Glutamatergic neuron (in vitro differentiated cells): ENCODE measurements at places on chromosomes 1 and 21.

DNA sequence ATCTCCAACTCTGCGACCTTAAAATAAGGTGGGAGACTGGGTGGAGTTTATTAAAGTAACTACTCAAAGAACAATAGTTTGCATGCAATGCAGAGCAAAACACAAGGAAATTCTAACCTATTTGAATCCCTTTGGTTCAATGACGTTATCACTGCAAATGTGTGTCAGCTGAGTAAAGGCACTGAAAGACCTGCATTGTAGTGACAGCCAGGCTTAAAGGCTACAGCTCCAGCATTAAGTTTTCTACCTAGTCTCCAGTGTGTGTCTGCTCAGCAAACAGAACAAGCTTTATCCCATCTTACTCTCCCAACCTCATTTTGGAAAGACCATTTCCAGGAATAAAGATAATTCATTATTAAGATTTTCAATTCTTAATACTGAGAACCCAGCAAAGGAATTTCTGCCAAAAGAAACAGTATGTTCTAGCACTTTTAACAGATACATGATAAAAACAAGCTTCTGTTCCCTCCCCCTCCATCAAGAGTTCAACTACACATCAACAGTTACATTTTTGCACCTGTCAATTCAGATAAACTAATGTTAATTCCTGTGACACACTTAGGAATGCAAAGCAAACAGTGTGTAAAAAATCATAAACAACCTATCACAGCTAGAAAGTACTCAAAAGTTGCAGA is 14.2 kb downstream of the PTP4A2 start:
- no peak for DNase-seq

DNA sequence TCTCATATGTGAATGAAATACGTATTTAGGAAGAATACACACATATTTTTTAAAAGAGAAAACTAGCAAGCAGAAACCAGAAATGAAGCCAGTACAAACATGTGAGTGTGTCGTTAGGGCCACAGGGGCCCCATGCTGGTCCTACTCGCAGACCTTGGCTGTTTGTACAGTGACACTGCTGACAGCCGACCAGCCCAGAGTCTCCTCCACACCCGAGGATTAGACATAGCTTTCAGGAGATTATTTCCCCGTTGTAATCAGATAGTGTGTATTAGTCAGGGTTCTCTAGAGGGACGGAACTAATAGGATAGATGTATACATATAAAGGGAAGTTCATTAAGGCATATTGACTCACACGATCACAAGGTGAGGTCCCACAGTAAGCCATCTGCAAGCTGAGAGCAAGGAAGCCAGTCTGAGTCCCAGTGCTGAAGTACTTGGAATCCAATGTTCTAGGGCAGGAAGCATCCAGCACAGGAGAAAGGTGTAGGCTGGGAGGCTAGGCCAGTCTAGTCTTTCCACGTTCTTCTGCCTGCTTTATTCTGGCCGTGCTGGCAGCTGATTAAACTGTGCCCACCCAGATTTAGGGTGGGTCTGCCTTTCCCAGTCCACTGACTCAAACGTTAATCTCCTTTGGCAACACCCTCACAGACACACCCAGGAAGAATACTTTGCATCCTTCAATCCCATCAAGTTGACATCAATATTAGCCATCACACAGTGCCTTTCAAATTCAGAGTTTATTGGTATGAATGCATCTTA is 51.2 kb downstream of the DIP2A start:
- no peak for DNase-seq

- DNase-seq = peak; percentile 79
Observed at GRCh38 chr1:43565600-43566360, 35.1 kb downstream of the PTPRF start.

GRCh38 chr1:167191958-167192357 is 28.7 kb upstream of the POU2F1 start:
- no peak for DNase-seq

DNA sequence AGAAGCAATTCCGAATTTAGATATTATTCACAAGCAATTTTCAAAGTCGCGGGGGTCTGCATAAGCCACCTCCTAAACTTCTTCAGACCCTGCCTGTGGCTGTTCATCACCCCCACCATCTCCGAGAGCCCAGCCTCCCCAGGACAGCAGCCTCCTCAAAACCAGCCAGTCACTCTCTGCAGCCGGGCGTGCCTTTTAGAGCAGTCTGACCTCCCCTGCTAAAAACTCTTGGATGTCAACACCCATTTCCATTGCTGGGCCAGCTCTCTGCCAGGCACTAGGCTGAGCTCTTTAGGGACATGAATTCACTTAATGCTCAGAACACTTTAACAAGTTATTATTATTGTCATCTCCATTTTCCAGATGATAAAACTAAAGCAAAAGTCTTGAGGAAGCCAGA is 11.7 kb downstream of the ADPRS start:
- no peak for DNase-seq

GRCh38 chr1:188070848-188071247 is 1242.1 kb downstream of the PLA2G4A start:
- no peak for DNase-seq

- DNase-seq = no peak
Observed at GRCh38 chr1:24896596-24897262, 33.3 kb downstream of the RUNX3 start.

- DNase-seq = no peak
Observed at GRCh38 chr1:151635479-151636072, 23.7 kb downstream of the SNX27 start.

GRCh38 chr1:157142201-157142600 is 4.0 kb upstream of the ETV3 start:
- DNase-seq = no peak

GRCh38 chr1:1907098-1907736 is 7.8 kb upstream of the CALML6 start:
- peak; percentile 63 for DNase-seq

- DNase-seq = no peak
Observed at GRCh38 chr1:151579436-151580225, 32.2 kb upstream of the SNX27 start.

DNA sequence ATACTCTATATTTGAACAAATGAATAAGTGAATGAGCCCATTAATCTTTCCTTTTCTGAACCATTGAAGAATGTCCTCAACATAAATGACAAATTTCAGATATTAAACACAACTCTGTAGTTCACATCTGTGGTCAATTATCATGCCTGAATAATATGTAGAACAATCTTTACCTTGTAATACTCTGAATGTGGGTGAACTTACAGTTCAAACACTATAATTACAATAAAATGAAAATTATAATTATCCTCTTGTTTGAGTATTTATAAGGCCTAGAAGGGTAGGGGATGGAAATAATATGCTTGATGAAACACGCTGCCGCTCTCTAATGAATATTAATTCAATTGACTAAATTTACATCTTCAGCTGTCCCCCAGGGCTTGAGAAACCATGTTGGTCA is 8.7 kb upstream of the SFPQ start:
- no peak for DNase-seq

DNA sequence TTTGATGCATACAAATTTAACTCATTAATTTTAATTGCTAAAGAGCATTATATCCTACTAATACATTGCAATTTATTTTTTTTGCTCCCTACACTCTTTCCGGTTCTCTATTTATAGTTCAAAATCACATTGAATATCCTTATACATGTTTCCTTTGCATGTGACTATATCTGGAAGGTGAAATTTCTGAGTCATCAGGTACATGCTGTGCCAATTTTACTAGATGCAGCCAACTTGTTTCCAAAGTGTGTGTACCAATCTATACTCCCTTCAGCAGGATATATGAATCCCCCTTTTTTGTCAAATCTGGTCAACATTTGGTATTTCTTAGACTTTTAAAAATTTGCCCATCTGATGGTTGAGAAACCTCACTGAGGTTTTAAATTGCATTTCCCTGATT is 602.9 kb upstream of the CAMK1G start:
- no peak for DNase-seq

DNA sequence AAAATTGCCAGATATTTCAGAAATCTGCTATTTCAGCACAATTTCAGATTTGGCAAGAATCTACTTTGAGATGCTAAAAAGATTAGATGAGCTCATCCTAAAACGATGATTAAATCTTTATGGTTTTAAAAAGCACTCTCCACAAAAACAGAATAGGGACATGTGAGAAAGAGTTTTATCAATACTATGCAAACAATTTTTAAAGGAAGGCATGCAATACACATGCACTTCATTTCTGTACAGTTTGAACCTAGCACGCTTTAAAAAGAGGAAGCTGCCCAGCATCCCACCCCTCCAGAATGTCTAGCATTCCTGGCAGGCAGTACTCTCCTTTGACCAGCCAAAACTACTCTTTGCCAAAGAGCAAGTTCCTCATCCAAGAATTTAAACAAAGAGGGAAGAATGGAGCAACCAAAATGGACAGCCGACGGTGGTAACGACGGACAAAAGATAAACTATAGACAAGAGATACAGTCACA is 1.3 kb downstream of the ARHGAP29 start:
- DNase-seq = no peak

DNA sequence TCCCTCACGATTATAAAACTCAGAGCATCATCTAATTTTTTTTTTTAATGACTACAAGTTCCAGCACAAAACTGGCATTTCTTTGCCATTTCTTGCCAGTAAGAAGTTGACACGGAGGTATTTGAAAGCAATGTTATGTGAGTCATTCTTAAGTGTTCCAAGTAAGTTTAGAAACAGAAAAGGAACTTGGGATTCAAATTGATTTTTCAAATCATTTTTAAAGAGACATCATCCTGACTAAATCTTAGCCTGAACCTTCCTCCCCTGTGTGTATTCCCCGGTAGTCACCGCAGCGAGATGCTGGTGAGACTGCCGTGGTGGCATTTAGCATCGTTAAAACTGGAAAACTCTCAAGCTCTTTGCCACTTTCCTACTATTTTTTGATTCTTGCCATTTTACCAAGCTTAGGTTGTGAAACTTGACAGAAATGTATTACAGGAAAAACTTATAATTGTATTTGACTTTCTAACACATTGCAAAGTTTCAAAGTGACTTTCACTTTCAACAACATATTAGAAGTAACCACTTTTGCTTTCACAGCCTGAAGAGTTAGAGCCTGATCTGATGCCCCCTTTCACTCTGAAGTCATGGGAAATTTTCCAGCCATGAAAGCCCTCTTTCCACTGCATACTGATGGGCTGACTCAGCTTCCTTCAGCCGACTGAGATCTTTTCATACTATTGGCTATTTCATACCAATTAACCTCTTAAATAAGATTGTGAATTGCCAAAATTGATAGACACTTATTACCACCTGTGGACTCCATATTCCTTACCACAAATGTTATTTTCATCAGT is 61.4 kb downstream of the OLFML2B start:
- DNase-seq = no peak

GRCh38 chr1:234638832-234639799 is 29.1 kb upstream of the IRF2BP2 start:
- no peak for DNase-seq

- no peak for DNase-seq
Observed at GRCh38 chr1:81819613-81820012, 18.9 kb downstream of the ADGRL2 start.

GRCh38 chr1:91569411-91570119 is 68.9 kb downstream of the CDC7 start:
- no peak for DNase-seq

DNA sequence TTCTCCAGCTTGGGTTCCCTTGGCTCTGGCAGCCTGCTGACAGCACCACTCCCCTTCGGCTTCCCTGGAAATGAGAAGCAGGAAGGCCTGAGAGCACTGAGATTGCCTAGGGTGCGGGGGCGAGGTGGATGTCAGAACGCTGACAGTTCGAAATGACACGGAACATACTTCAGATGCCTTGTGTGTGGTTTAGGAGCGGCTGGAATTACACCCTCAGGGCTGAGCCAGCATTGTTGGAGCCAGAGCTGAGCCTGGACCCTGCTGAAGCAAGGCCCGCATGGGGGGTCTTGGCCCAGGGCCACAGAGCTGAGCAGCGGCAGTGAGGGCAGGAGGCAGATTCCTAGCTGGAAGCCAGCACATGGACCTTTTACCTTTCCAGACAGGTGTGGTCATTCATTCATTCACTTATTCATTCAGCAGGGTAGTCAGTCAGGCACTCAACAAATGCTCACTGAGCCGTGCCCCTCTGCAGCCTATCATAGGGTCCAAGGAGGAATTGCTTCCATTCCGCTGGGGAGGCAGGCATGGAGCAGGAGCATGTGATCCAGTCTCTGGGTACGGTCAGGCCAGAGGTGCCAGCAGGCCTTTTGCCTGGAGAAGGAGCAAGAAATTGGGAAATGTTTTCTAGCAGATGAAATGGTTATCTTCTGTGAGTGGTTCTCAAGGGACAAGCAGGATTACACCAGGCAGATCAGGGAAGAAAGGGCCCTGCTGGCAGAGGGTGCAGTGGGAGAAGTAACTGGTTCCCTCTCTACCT is 6.6 kb upstream of the FOXE3 start:
- no peak for DNase-seq

GRCh38 chr1:29303201-29304024 is 67.1 kb downstream of the PTPRU start:
- DNase-seq = peak; percentile 11

DNA sequence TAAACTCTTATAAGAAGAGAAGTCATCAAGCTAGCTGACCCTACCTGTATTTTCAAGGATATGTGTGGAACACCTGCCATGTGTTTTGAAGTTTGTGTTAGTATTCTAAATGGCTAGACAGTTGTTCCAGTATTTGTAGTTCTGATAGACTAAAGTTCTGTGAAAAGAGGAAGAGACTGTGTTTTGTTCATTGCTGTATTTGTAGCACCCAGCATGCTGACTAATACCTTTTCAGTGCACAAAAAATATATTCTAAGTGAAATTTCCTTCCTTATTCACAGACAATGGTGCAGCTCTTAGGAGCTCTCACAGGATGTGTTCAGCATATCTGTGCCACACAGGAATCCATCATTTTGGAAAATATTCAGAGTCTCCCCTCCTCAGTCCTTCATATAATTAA is 8.2 kb upstream of the METTL18 start:
- DNase-seq = no peak

DNA sequence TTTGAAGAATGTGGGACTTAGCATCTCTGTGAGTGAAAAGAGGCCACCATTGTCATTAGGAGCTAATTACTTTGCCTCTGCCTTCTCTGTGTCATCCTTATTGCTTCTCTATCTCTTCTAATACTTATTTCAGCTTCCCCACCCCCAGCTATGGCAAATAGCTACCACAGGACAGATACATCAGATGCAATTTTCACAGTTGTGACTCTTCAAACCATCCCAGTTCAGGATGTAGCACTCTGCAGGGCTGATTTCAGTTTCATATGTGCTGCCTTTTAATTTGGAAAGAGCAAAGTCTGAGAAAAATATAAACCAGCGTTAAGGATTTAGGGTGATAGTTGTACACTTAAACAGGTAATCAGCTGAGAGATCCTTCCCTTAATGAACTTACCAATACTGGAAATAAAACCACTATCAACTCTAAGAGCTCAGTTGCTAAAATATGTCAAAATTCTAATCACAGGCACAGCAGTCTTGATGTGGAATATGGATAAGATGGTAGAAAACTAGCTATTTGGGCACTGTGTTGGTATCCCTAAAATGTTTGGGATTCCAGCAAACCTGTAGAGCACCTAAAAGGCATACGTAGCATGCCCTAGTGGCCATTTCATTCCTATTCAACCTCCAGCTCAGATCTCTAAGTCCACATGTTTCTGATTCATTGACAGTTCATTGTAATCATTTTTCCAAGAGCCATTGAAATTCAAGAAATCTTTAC is 148.4 kb downstream of the SYT2 start:
- DNase-seq = no peak
